ENCODE measurements at places on chromosomes 3 and 15.

DNA sequence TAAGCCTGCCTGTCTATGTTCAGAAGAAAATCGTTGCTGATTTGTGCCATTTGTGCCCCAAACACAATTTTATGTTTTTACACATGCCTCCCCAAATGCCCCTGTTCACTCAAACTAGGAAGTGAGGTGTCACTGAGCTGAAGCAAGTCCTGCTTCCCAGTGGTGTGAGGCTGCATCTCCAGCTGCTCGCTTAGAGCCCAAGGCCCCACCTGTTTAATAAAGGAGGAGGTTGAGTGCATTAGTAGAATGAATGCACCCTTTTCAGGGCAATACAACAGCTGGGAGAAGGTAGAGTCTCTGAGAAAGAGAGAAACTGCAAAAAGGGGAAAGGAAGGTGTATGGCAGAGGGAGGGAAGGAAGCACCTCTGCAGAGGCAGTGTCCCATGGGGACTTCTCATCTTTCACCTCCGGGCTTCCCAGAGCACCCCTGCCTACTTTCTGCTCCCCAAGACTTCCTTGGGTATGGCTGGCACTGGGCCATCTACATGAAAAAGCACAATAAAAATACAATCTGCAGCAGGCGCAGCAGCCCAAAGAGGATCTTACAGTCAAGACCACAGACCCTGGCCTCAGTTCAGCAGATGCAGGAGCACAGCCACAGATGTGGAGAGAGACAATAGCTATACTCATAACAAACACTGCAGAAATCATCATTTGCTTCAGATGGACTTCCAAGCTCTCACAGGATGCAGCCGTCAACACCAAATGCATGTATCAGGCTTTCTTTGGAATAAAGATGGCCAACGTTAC lies 165.9 kb downstream of the POLR2M start:
- no peaks in the 10 kb centered on the region for H3K27me3 ChIP-seq
- no peak for DNase-seq
- no peaks in the 10 kb centered on the region for H3K36me3 ChIP-seq
- H3K4me3 ChIP-seq: no peak overlapping the region
- H3K27ac ChIP-seq: no peak overlapping the region

GRCh38 chr3:189325454-189325853 lies 153.7 kb downstream of the TPRG1 start:
- DNase-seq: no peak
- H3K27me3 ChIP-seq: no peaks in the 10 kb centered on the region
- H3K36me3 ChIP-seq: no peaks in the 10 kb centered on the region

- H3K4me3 ChIP-seq: no peak overlapping the region
- no peaks in the 10 kb centered on the region for H3K27me3 ChIP-seq
- H3K36me3 ChIP-seq: no peaks in the 10 kb centered on the region
- no peaks in the 10 kb centered on the region for H3K4me1 ChIP-seq
- no peak overlapping the region for H3K27ac ChIP-seq
Observed at GRCh38 chr3:111418391-111418790, 123.6 kb upstream of the CD96 start.

DNA sequence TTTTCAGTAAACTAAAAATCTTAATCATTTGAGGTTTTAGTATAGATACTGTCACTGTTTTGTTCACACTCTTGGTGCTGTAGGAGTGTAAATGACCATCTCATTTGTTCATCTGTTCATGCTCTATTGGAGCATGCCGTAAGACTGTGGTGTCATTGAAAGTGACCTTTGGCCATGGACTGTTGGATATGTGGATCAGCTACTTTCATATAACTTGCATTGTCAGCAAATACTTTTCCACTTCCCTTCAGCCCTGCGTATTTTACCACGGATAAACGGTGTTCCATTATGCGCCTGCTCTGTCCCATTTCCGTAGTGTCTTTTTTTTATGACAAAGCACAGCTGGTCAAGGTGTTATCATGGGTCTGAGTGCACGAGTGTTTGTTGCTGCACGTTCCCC lies 32.6 kb upstream of the SENP5 start:
- H3K27ac ChIP-seq: no peak overlapping the region
- DNase-seq: no peak
- H3K36me3 ChIP-seq: no peaks in the 10 kb centered on the region
- H3K4me1 ChIP-seq: no peaks in the 10 kb centered on the region

DNA sequence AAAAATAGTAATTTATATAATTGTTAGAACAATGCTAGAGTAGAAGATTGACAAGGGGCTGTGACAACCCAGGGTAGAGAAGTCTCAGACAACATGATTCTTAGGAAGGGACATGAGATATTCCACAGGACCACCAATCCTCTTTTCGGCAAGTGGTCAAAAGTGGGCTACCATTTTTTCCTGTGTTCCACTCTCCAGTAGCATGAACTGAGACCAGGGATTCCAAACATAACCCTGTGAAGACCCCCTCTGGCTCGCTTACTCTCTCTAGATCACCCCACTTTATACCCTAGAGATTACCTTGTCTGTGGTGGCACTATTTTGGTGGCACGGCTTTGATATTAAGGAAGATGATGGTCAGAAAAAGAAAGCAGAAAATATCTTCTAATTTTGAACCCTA lies 960 bp downstream of the GCSAM start:
- H3K27me3 ChIP-seq: no peaks in the 10 kb centered on the region
- peak overlapping the region; percentile 94 for H3K27ac ChIP-seq
- peaks cover 78% of the 10 kb centered on the region for H3K4me1 ChIP-seq
- peak overlapping the region; percentile 68 for H3K4me3 ChIP-seq
- DNase-seq: no peak

- no peaks in the 10 kb centered on the region for H3K27me3 ChIP-seq
- H3K4me1 ChIP-seq: no peaks in the 10 kb centered on the region
- no peak overlapping the region for H3K4me3 ChIP-seq
- no peaks in the 10 kb centered on the region for H3K36me3 ChIP-seq
Observed at GRCh38 chr3:147756476-147756875, 347.3 kb downstream of the ZIC1 start.

DNA sequence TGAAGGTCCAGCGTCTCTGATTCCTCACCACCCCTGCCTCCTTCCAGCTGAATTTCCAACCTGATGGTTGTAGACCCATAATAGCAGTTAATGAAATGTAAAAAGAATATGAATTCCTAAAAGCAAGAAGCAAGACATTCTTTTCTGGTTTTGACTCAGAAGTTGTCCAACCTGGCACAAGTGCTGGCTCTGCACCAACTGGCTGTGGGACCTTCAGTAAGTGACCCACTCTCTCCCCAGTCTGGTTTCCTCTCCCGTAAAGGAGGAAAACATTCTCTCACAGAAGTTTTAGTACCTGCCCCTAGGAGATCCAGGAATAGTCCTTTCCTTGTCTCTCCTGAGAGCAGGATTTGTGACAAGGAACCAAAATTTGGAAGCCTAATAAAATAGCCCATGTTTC lies 236.9 kb upstream of the TRIM42 start:
- H3K27me3 ChIP-seq: no peaks in the 10 kb centered on the region
- no peak overlapping the region for H3K27ac ChIP-seq
- no peaks in the 10 kb centered on the region for H3K4me1 ChIP-seq
- no peaks in the 10 kb centered on the region for H3K36me3 ChIP-seq
- no peak for DNase-seq
- no peak overlapping the region for H3K4me3 ChIP-seq

DNA sequence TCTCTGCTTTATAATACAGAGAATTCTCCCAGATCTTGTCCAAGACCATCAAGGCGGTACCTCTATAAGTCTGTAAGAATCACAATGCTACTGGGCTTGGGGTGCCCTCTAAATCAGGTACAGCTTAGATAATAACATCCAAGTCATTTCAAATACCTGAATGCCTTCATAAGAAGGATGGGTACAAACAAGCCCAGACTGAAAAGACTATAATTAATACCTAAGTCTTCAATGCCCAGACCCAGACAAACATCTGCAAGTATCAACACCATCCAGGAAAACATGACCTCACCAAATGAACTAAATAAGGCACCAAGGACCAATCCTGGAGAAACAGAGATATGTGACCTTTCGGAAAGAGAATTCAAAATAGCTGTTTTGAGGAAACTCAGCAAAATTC lies 65.9 kb downstream of the ZMAT3 start:
- H3K27me3 ChIP-seq: no peaks in the 10 kb centered on the region
- no peak overlapping the region for H3K4me3 ChIP-seq
- H3K27ac ChIP-seq: no peak overlapping the region
- no peaks in the 10 kb centered on the region for H3K36me3 ChIP-seq
- H3K4me1 ChIP-seq: no peaks in the 10 kb centered on the region
- DNase-seq: no peak

- no peaks in the 10 kb centered on the region for H3K4me1 ChIP-seq
Observed at GRCh38 chr15:67197364-67197695, 57.1 kb downstream of the AAGAB start.

GRCh38 chr15:65953622-65954021 lies 84.3 kb downstream of the RAB11A start:
- no peak overlapping the region for H3K4me3 ChIP-seq
- H3K27me3 ChIP-seq: no peaks in the 10 kb centered on the region
- H3K27ac ChIP-seq: no peak overlapping the region
- H3K36me3 ChIP-seq: no peaks in the 10 kb centered on the region
- peak; percentile 14 for DNase-seq
- peaks cover 22% of the 10 kb centered on the region for H3K4me1 ChIP-seq

DNA sequence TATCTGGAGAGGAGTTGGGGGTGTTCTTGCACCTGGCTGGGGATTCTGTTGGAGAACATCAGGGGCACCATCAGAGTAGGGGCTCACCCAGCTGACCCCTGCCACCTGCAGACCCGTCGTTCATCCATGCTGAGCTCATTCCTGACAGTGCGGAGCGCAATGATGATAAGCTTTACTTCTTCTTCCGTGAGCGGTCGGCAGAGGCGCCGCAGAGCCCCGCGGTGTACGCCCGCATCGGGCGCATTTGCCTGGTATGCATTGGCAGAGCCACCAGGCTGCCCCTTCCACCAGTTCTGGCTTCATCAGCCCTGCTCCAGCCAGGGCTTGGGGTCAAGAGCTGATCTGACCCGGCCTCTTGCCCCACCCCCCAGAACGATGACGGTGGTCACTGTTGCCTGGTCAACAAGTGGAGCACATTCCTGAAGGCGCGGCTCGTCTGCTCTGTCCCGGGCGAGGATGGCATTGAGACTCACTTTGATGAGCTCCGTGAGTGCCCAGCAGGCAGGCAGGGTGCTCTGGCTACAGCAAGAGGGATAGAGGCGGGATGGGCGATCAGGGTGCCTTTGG lies 8.8 kb upstream of the GNAT1 start:
- H3K36me3 ChIP-seq: no peaks in the 10 kb centered on the region
- no peak overlapping the region for H3K27ac ChIP-seq
- DNase-seq: no peak
- peaks cover 64% of the 10 kb centered on the region for H3K27me3 ChIP-seq
- H3K4me3 ChIP-seq: no peak overlapping the region
- no peaks in the 10 kb centered on the region for H3K4me1 ChIP-seq

DNA sequence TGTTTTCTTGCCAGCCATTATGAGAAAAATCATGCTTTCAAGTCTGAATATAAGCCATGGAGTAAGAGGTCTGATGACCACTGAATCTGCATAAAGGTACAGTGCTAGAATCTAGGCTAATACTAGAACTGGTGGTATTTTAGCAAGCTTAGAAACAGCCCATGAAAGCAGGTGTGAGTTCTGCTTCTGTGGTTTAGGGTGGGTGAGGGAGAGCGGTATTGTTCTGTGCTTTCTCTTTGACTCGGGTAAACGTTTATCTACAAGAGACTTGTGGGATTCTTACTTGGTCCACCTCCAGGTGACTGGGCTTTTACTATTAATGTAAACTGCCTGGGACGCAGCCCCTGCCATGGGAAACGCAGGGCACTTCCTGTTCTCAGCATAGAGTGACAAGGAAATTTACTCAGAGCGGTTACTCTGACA lies 55.2 kb downstream of the PGPEP1L start:
- peak overlapping the region; percentile 23 for H3K4me3 ChIP-seq
- H3K27ac ChIP-seq: peak overlapping the region; percentile 65
- DNase-seq: peak; percentile 88
- no peaks in the 10 kb centered on the region for H3K27me3 ChIP-seq
- peaks cover 18% of the 10 kb centered on the region for H3K4me1 ChIP-seq
- no peaks in the 10 kb centered on the region for H3K36me3 ChIP-seq

GRCh38 chr3:112293368-112294321 lies at the start of gene SLC9C1:
TSS of gene SLC9C1 (minus strand) at chr3:112294216. CDS start at chr3:112286791, 7,425 bp downstream.
- H3K36me3 ChIP-seq: no peaks in the 10 kb centered on the region
- H3K4me3 ChIP-seq: peak within 1 kb of the TSS; percentile 54
- H3K4me1 ChIP-seq: peaks cover 31% of the 10 kb centered on the region
- H3K27ac ChIP-seq: peak within 1 kb of the TSS; percentile 59
- DNase-seq: peak; percentile 85
- no peaks in the 10 kb centered on the region for H3K27me3 ChIP-seq

GRCh38 chr3:53161450-53161819 lies 426 bp downstream of the PRKCD start:
- no peaks in the 10 kb centered on the region for H3K36me3 ChIP-seq
- peak overlapping the region; percentile 87 for H3K4me3 ChIP-seq
- H3K4me1 ChIP-seq: peaks cover 20% of the 10 kb centered on the region
- no peaks in the 10 kb centered on the region for H3K27me3 ChIP-seq

GRCh38 chr3:84965141-84965540 lies 6.4 kb downstream of the CADM2 start:
- no peaks in the 10 kb centered on the region for H3K36me3 ChIP-seq
- no peaks in the 10 kb centered on the region for H3K4me1 ChIP-seq
- H3K27ac ChIP-seq: no peak overlapping the region
- DNase-seq: peak; percentile 31

- H3K4me3 ChIP-seq: no peak overlapping the region
- DNase-seq: no peak
- no peaks in the 10 kb centered on the region for H3K36me3 ChIP-seq
- no peak overlapping the region for H3K27ac ChIP-seq
- 0 out of 2 replicates have a peak, but pooled peaks cover 3% of the 10 kb centered on the region for H3K4me1 ChIP-seq
Observed at GRCh38 chr15:77035999-77036471, 34.9 kb downstream of the TSPAN3 start.

DNA sequence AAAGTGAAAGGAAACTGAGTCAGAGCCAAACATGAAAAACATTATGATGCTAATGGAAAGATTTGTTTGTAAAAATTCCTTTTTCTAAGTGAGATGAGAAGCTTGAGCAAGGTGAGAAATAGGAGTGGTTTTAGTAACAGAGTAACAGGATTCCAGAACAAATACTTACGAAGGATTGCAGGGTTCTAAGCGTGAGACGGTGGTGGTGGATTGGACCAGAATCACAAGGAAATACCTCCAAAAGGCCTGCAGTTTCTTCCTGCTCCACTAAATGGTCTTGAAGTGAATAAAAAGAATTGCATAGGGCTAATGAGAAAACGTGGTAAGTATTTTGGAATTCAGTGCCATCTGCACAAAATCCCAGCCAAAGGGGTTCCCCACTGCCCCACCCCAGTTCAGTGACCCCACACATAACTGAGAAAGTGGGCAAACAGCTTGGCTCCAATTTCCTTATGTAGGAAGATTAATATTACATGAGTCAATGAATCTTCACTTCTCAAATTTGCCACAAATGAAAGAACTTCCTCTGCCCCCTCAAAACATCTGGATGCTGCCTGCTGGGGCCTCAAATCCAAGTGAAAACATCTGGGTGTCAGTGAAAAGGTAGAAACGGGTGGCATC lies 283.8 kb upstream of the NR2F2 start:
- DNase-seq: no peak
- H3K27ac ChIP-seq: no peak overlapping the region
- H3K27me3 ChIP-seq: peaks cover 9% of the 10 kb centered on the region
- no peak overlapping the region for H3K4me3 ChIP-seq
- H3K4me1 ChIP-seq: peaks cover 16% of the 10 kb centered on the region
